K562 (cell line): ENCODE measurements at places on chromosomes 1 and 21. TPM values are rescaled to one million over a fixed set of nuclear protein-coding genes. Genes with fewer than 3 reads are reported as not detected.

DNA sequence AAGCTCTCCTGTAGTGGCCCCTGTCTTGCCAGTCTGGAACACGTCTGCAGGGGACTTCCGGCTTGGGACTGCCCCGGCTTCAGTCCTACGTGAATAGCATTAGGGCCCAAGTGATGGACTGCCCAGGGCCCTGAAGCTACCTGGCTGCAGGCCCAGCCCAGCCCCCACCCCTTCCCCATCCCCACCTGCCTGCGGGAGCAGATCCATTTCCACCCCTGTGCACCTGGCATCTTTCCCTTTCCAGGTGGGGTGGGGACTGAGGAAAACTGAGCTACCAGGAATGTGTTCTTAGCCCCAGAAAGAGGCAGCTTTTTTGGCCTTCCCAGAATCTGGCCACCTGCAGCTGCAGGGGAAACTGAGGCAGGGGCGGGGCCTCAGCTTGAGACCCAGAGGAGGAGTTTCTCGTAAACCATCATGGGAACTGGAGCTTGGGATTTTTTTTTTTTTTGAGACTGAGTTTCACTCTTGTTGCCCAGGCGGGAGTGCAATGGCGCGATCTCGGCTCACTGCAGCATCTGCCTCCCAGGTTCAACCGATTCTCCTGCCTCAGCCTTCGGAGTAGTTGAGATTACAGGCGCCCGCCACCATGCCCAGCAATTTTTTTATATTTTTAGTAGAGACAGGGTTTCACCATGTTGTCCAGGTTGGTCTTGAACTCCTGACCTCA, 3.2 kb downstream of the EDN2 start:
- DNase-seq = no peak

Gene KRTAP19-3
- polyA plus RNA-seq = not detected in 2 replicates

GRCh38 chr1:205711105-205712048, 31.1 kb upstream of the SLC45A3 start:
- DNase-seq = peak; percentile 79

DNA sequence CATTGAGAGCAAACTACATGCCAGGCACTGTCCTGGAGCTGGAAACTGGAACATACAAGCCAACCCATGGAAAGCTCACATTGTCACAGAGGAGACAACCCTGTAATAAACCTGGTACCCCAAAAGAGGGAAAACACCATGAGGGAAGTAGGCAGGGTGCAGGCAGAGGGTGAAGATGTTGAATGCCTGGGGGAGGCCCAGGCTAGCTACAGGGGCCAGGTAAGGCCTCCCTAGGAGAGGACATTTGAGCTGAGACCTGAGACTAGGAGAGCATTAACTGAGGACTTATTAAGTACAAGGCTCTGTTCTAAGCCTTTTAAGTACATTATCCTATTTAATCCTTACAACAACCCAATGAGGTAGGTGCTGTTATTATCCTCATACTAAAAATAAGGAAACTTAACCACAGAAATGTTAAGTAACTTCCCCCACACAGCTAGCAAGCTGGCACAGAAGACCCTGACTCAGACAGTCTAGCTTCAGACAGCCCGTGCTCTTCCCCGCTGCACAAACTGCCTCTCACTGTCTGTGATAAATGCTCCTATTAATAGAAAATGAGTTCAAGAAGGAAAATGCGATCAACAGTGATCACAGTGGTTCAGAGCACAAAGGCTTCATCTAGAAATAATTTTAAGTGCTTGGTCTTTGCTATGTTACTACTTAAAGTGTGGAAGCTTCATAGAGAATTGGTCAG, 41.8 kb downstream of the ZNF281 start:
- DNase-seq = no peak

Gene RABGGTB
- 265 and 294 TPM in 2 replicates for polyA plus RNA-seq

Gene IL12RB2
- polyA plus RNA-seq = 2.3 and 2.8 TPM in 2 replicates

Gene LEMD1
- 0.27 TPM in 1 of 2 replicates, not detected in the other for polyA plus RNA-seq

GRCh38 chr1:81878538-81878937, 77.8 kb downstream of the ADGRL2 start:
- DNase-seq = no peak

Gene KAZN
- polyA plus RNA-seq = 9.5 and 11.6 TPM in 2 replicates

Gene FMO3
- not detected in 2 replicates for polyA plus RNA-seq

GRCh38 chr1:5935026-5935425, 57.2 kb downstream of the NPHP4 start:
- no peak for DNase-seq

GRCh38 chr1:30524840-30525617, 198.4 kb downstream of the MATN1 start:
- DNase-seq = no peak

GRCh38 chr1:173894189-173894588, 22.9 kb downstream of the SERPINC1 start:
- DNase-seq = no peak

GRCh38 chr1:180636138-180636537, 4.3 kb downstream of the XPR1 start:
- no peak for DNase-seq

GRCh38 chr1:41646186-41646585, 161.7 kb upstream of the EDN2 start:
- no peak for DNase-seq

- DNase-seq = no peak
These were observed 206.3 kb downstream of the OMA1 start for GRCh38 chr1:58340185-58340584.

- DNase-seq = no peak
These were observed 161.2 kb upstream of the C1orf87 start for GRCh38 chr1:60234776-60235175.

Gene SH2D2A
- 20.8 and 21.4 TPM in 2 replicates for polyA plus RNA-seq

Gene SMIM11
- polyA plus RNA-seq = 25.5 and 50.4 TPM in 2 replicates

DNA sequence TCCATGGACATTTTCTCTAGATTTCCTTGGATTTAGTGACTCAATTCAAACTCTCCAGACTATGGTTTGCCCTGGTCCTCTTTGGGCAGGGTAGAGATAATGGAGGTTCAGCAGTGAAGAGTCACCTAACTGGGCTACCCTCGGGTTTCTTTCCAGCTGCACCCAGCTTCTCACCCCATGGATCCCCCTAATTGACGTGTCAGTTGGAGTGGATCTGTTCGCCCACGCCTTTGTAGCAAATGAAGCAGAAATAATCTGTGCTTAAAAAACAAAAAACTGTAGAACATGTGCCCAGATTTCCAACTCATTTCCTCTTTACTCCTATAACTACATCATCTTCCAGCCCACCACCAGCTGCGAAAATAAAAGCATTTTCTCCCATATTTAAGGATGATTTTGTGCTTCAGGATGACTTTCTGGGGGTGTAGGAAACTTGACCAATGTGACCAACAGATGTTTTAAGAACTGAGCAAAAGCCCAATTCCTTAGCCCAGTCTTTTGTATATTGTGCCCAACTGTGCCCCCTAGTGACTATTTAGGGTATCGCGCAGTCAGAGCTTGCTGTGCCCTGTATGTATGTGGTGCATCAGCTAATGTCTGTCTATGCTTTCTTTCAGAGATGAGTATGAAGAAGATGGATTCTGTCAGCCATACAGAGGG, 66.5 kb upstream of the UBE2U start:
- peak; percentile 50 for DNase-seq

Gene CACNA1S
- not detected in 2 replicates for polyA plus RNA-seq

- no peak for DNase-seq
These were observed 37.9 kb downstream of the PIGM start for GRCh38 chr1:159993911-159994310.

DNA sequence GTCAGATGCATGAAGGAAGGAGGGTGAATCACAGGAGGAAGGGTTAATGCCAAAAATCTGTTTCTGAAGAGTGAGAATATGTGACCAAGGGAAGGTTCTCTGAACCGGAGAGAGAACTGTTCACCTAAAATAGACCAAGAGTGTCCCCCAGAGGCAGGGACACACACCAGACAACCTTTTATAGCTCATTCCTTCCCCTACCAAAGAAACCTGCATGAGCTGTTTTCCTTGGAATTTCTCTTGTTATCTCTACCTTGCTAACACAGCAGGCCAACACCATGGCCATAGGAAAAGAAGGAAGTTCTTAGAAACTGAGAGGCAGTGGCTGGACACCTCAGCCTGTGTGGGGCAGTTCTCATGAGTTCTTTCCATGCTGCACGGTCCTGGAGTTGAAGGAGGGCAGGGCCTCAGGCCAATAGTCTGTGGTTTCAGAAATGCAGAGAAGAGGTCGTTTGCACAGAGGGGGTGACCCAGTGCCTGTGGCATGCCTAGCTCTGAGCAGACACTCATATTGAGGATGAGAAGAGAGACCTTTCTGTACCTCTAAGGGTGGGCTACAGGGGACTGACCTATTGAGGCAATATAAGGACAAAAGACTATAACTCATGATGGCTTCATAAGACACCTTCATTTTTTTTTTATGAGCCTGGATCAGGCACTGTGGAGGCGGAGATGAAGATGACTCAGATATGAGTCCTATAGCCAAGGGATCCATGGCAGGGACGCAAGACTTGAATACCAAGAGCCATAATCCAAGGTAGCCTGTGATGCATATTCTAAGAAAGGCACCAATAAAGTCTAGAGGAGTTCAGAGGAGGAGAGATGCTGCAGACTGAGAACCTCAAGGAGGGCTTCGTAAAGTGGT, 39.4 kb downstream of the IGFN1 start:
- DNase-seq = no peak

Gene FAM151A
- not detected in 2 replicates for polyA plus RNA-seq

DNA sequence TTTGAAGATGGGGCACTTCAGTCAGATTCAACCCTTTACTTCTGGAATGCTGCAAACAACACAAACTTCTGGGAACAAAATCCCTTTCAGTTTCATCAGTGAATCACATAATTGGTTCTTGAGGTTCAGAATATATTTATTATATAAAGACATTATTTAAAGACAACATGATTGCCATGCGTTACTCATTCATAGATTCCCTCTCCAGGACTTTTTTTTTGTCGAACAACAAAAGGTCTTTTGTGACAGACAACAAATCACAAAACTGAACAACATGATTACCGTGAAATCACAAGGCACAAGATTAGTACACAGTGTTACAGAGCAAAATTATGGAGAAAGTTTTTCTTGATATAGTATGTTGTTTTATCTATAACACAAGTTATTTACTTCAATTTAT, 1815.0 kb downstream of the NCAM2 start:
- DNase-seq = no peak

GRCh38 chr1:55338448-55338820, 123.3 kb upstream of the USP24 start:
- DNase-seq = no peak

Gene UMODL1
- not detected in 2 replicates for polyA plus RNA-seq

Gene LEFTY2
- 0.78 TPM in 1 of 2 replicates, not detected in the other for polyA plus RNA-seq

GRCh38 chr1:190168893-190169280, 308.8 kb downstream of the BRINP3 start:
- DNase-seq = no peak

- no peak for DNase-seq
These were observed 14.3 kb upstream of the KPRP start for GRCh38 chr1:152743371-152744145.

Gene RGS13
- not detected in 2 replicates for polyA plus RNA-seq

Gene NBPF19
- polyA plus RNA-seq = 0.34 and 0.58 TPM in 2 replicates

DNA sequence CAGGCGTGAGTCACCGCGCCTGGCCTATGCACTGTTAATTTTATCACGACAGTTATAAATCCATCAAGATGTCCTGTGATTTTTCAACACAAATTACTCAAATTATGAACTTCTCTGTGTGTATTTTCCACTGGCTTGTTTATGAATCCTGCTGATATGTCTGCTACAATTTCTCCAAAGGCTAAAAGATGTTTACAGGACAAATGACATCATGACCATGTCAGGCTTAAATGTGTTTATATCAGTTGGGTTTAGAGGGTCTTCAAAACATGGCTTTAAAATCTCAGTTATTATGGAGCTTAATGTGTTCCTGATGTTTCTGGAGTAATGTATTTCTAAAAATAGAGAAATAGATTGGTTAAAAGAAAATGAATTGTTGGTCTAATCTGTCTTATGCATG, 44.0 kb upstream of the ERG start:
- no peak for DNase-seq

GRCh38 chr1:73366734-73367413, 831.1 kb downstream of the LRRIQ3 start:
- DNase-seq = no peak

DNA sequence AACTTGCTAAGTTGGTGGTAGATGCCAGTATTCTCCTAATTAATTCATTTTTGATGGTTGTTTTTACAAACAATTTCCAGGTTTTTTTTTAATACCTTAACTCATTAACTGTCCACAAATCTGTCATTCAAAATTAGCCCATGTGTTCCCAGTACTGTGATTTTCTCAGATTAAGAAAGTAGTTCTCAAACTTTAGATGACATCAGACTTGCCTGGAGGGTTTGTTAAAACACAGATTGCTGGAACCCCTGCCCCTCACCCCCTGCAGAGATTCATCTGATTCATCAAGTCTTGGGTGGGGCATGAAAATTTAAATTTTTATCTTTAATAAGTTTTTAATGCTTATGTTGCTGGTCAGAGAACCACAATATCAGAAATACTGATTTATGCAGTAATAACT, 130.5 kb downstream of the BACH1 start:
- DNase-seq = no peak

Gene CFHR1
- not detected in 2 replicates for polyA plus RNA-seq

DNA sequence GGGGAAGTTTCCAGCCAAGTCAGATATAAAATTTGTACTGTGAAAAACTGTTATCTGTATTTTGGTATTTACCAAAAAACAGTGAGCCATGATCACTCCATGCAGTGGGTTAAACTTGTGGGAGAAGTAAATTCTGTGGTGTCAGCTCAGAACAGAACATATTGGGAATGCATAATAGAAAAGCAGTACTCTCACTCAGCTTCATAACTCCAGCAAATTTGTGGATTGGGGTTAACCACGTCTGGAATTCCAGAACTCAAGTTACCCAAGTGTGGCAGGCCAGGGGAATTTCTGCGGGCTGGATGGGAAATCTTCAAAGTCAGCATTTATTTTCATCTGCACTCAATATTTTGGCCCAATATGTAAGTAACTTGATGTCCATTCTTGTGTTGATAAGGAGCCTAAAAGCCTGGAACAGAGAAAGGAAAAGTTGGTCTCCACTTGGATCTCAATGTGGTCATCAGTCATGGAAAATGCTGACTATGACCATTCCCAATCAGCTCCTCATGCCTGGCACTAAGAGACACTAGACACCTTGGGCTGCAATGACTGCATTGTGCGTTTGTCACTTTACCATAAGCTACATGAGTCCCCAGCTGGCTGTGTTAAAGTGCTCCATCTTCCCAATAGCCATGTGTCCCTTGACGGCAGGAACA, 39.1 kb upstream of the ENAH start:
- DNase-seq = no peak

GRCh38 chr1:179263121-179263520, 30.5 kb upstream of the SOAT1 start:
- no peak for DNase-seq

- no peak for DNase-seq
These were observed 52.7 kb downstream of the TRMT1L start for GRCh38 chr1:185104083-185104482.

GRCh38 chr1:1783320-1783719, 5.0 kb upstream of the NADK start:
- DNase-seq = no peak
